ENCODE measurements at places on chromosomes 5 and 9.
A peak's percentile ranks its signal among the peaks of the same experiment; 100 is the strongest.

- no peak for DNase-seq
Observed at GRCh38 chr5:102139029-102139428, 157.1 kb downstream of the SLCO4C1 start.

DNA sequence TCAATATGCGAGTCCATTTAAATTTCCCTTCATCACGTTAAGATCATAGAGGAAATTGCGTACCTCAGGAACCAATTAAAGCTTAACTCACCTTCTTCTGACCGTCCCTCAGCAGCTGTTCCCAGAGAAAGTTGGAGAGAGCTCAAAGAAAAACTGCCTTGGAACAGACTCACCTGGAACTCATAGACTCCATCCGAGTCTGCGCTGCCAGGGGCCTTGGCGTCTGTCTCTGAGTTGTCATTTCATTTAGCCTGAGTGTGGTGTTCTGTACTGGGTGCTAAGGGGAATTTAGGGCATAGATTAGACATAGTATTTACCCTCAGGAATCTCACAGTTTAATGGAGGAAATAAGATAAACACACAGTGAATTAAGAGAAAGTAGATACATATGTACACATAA lies 892.7 kb downstream of the TLE1 start:
- no peak for DNase-seq

DNA sequence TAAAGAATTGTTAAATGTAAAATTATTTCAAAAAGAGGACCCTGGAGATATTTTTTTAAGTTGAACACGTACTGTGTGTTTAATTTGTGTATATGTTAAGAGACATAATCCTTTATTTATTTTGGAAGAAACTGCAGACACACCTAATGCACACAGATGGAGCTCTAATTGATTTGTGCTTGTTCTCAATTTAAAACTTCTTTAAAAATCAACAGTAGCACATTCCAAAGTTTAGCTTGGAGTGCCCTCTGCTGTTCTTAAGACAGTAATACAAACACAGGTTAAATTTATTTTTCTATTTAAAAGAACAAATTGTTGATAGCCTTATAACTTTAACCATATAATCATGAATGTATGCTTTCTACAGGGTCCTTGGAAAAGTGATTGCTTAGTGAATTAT lies 277.6 kb upstream of the ADAMTS16 start:
- DNase-seq: peak; percentile 28

- DNase-seq: no peak
Observed at GRCh38 chr5:66553916-66554575, 42.1 kb upstream of the MAST4 start.

- DNase-seq: no peak
Observed at GRCh38 chr5:139738193-139739149, 57.1 kb upstream of the PSD2 start.

GRCh38 chr5:160637357-160638090 lies 214.5 kb downstream of the ATP10B start:
- DNase-seq: no peak

DNA sequence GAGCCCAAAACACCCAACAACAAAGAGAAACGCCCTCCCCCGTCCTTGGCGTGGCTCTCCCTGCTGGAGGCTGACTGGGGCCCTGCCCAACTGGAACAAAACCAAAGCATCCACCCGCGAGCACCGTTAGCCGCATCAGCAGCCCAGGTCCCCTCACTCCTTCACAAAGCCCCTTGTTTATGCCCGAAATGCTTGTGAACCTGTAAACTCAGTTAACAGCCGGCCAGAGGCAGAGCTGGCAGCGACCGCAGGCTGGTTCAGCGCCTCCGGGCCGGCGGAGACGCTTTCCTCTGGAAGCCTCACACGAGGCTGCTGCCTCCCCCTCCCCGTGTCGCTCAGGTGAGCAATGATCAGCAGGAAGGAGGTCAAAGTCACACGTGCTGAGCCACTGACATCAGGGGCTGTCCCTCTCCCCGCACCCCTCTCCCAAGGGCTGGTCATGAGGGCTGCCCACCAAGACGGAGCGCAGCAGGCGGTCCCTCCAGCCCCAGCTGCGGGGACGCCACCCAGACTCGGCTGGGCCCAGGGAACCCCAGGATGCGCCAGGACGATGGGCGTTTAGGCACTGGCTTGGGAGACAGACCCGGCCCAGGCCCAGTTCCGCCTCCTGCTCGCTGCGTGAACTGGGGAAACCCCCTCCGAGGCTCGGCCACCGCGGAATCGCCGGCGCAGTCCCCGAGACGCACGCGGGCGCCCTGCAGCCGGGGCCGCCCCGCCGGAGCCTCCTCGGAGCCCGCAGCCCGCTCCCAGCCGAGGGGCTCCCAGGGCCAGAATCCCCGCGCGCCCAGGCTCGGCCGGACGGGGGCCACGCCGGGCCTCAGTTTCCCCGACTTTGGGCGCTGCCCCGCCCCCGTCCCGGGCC lies 563 bp downstream of the SNAPC4 start:
- DNase-seq: no peak

DNA sequence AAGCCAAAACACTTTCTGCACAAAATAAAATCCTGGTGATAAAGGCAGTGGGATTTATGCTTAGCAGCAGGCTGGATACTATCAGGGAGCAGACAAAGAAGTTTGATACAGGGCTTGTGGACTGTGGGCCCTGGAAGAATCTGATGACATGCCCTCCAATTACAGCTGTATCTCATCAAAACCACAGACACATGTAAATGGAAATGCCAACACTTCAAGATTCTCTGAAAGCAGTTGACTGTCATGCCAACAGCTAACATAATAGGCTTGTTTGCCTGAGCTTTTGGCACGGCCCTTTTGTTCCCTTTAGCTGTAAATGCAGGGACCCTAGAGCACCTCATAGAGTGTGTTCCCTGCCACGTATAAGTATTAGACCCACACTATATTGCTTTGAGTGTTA lies 114.4 kb downstream of the STK32A start:
- no peak for DNase-seq

- no peak for DNase-seq
Observed at GRCh38 chr9:109013679-109014607, 644 bp upstream of the CTNNAL1 start.

- no peak for DNase-seq
Observed at GRCh38 chr5:106510321-106510720, 1160.4 kb downstream of the EFNA5 start.

DNA sequence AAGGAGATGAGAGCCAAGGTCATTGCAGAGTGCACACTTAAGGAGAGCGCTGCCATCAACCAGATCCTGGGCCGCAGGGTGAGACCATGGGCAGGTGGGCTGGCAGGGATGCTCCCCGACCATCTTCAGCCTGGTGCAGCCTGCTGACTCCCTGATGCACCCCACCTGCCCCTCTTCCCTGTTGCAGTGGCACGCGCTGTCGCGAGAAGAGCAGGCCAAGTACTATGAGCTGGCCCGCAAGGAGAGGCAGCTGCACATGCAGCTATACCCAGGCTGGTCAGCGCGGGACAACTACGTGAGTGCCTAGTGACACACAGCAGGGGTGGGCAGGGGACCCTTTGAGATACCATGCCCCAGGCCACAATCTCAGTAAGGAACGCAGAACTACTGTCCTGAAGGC lies 28.3 kb downstream of the TCF7 start:
- DNase-seq: no peak

- DNase-seq: no peak
Observed at GRCh38 chr9:109967651-109968642, 187.9 kb downstream of the PALM2AKAP2 start.

DNA sequence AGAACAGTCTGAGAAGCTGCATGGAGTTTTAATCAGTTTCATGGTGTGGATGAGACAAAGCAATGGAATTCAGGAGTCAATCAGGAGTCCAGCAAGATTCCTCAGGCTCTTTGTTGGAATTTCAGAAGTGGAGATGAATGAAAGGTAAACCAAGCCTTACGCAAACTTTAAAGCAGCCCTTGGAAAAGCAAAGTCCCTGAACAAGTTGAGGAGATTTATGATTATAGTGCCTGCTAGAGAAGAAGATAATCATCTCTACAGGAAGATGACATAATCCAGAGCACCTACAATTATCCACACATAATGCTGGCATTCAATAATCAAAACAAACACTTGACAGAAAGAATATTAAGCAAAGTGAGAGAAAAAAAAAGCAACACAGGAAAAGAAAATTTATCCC lies 1380.1 kb upstream of the NUDT12 start:
- no peak for DNase-seq

DNA sequence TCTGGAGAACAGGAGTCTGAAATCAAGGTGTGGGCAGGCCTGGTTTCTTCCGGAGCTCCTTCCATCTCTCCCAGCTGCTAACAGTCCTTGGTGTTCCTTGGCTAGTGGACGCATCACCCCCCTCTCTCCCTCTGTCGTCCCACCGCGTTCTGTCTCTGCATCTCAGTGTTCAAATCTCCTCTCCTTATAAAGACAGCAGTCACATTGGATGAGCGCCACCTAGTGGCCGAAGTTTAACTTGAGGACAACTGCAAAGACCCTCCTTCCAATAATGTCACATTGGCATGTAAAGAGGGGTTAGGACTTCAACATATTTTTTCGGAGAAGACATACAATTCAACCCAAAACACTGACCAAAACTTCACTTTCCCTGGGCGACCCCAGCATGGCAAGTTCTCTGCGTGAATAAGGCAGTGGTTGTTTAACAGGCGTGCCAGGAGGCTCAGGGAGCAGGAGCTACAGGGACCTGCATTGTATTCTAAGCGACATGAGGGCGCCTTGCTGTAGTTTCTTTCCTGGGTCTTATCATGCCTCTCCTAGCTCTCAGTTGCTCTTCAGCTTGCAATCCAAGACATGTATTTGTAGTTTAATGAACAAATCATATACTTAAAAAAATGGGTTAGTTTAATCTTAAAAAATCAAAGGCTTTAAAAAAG lies 27.9 kb upstream of the BASP1 start:
- DNase-seq: peak; percentile 77

DNA sequence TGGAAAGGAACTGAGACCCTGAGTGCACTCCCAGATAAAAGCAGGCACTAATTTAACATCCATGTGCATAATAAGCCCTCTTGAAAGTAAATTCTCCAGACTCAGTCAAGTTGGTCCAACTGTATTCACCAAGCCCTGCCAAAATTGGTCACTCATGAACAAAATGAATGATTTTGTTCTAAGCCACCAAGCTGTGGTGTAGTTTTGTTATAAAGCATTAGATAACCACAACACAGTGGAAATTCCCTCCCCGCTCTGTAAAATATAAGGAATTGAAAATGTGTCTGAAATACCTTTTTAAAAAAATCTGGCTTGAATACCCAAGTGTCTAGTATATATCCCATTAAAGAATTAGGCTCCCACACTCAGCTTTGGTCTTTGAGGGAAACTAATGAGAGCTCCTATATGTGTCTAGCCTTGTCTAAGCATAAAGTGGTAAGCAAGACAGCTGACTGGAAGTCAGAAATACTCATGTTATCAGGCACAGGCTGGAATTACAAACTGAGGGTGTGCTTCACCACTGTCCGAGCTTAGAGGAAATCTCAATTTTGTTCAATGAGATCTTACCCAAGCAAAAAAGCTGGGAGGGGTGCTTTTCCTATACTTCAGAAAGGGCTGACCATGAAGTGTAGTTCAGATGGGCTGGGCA lies 33.2 kb downstream of the IDNK start:
- DNase-seq: no peak

- no peak for DNase-seq
Observed at GRCh38 chr5:158409507-158409906, 550.6 kb upstream of the CLINT1 start.

All from NT2/D1 (cell line).